ENCODE measurements at places on chromosomes 1 and 21.

- no peak for DNase-seq
Measured at GRCh38 chr1:94799206-94799605, 21.0 kb upstream of the SLC44A3 start.

- no peak for DNase-seq
Measured at GRCh38 chr1:231359113-231359512, 21.0 kb downstream of the SPRTN start.

DNA sequence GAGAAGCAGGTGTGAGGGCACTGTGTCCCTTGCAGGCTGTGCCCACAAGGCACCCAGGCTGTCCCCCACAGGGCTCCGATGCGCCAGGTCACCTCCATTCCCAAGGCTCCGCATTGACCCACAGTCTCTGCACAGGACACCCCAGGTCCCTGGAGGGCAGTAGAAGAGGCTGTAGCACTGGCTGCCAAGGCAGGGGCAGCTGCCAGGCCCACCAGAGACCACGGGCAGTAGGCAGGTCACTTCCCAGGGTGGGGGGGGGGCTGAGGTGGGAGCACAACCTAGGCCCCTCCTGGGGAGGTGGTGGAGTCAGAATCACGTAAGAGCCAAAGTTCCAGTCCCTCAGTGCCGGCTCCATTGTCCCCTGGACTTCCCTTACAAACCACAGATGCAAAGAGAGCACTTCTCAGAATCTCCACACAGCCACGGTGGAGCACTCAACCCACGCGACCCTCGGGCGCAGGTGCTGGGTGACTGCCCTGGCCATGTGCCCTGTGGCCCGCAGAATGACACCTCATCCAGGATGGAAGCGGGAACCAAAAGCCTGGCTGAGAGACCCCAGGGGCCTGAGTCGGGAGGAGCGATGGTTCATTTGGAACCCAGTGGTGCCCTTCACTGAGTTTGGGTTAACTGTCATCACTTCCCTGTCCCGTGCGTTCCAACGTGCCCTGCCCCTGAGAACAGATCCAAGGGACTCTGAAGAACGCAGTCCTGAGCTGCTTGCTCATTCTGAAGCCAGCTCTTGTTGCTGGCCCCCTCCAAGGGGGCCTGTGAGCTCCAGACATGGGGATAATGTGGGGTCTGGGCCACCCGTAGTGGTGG, 69.7 kb upstream of the PDE9A start:
- DNase-seq, result no peak

- DNase-seq, result no peak
Measured at GRCh38 chr1:29673669-29674626, 437.6 kb downstream of the PTPRU start.
